ENCODE measurements at places on chromosomes 7 and 10.

- DNase-seq = no peak
Measured at GRCh38 chr10:14945108-14945507, 8.8 kb downstream of the DCLRE1C start.

GRCh38 chr10:11760151-11760550 is 18.0 kb downstream of the ECHDC3 start:
- no peak for DNase-seq

DNA sequence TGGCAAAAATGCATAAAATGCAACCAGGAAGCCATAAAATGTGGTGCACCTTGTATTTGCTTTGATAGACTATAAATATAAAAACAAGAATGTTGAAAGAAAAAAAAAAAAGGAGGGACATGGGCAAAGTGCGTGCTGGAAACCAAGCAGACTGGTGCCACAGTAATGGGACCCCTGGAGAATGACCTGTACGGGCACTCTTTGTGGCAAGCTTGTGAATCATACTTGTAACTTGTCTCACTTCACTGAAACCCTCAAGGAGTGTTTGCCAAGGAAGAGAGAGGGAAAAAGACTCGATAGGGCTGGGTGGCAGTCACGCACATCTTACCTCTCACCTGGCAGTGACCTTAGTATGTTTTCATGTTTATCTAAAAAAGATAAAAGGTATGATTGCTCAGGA is 1183.6 kb downstream of the GATA3 start:
- DNase-seq = no peak

DNA sequence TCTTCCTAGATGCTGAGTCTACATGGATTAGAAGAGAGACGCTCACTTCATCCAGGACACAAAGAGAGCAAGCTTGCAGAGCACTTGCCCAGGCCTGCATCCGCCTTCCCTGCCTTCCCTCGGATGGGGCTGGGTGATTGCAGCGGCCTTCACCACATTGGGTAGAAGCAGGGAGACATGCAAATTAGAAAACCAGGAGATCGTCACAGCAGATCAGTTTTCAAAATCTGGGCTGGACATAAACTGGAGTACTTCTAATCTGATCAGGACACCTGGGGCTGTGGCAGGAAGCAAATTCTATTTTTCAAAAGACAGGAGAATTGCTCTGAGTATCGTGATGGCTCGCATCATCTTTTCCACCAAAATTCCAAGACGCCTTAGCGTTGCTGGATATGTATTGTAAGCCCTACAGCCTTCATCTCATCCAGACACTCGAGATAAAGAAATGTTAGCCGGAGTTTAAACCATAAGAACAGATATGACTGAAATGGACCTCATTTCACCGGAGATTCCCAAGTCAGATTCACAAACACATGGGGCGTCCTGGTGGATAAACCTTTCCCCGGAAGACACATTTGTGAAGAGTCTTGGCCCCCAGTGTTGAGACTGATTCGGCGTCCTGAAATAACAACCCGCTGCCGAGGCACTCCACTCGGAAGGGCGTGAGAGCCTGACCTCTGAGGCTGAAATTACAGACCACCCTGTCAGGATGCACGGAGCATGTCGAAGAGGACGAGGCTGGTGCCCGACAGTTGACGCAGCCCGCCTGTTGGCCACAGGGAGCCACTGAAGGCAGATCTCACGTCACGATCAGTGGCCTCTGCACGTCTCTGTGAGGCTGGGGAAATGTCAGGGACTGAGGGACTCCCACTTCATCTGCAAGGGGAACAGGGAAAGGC is 91.2 kb upstream of the PARD3 start:
- no peak for DNase-seq

GRCh38 chr10:33618196-33618595 is 283.7 kb upstream of the NRP1 start:
- no peak for DNase-seq

All from T-helper 9 cell (primary cell).